Stimulated activated CD4-positive, alpha-beta T cell treated with anti-CD3 and anti-CD28 coated beads, TNF-alpha, amount 100 ng/mL, for 24 hours (primary cell): ENCODE measurements at places on chromosomes 2 and 18.

DNA sequence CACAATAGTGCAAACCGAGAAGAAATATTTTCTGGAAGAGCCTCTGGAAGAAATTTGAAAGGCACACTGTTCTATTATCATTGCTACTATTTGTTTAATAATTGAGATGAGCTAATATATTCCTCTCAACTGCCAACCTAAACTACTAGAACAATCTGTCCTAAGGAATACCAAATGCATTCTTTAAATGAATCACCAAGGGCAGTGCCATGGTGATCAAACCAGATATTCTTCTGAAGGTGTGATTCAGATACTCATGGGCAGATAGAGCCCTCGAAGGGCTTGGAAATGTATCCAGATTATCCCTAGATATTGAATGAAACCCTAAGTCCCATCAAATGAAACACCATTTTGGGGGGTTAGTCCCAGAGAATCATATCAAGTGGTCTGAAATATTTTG is 76.6 kb downstream of the FIGN start:
- no peak for DNase-seq

DNA sequence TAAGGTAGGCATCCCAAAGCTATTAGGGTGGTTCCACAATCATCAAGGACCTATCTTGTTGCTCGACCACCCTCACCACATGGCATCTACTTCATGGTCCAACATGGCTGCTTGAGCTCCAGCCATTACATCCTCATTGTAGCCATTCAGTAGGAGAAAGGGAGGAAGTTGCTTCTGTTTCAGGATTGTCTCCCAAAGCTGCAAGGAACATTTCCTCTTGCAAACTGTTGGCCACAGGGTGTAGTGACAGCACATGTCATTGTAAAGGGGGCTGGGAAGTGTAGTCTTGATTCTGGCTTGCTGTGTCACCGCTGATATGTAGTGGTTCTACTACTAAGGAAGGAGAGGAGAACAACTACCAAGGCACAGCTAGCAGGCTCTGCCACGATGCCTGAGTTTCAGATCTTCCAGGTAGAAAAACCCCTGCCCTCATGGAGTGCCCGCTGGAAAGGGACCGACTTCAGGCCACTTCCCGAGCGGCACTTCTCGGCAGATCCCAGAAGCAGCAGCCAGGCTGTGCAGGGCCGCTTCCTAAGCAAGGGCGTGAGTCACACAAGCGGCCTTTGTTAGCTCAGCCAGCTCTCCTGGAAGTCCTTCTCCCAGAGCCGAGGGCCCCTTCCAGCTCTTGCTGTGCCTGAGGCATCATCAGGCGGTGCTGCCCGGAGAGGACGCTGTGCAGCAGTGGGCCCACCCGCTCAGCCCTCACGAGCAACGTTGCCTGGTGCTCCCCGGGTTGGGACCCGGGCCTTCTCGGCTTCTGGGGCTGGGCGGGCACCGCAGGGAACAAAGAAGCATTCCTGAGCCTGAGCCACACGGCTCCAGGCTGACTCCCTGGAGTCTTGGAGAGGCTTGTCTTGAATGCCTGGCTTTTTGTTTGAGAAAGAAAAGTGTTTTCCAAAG is 58.2 kb downstream of the HS6ST1 start:
- no peak for DNase-seq

DNA sequence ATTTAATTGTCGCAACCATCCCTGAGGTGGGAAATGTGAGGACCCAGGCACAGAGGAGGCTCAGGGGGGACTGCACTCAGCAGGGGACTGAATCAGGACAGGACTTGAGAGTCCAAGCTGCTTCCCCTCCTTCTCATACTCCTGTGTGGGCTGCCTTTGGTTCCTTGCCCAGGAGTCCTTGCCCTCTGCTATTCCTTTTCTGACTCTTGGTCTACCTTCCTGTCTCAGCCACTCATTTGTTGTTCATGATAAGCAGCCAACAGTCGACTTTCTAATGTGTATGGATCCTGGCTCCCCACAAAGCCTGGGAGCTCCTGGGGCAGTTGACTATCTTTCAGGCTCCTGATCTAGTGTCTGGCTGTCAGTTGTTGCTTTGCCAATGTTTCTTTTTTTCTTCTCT is 28.3 kb downstream of the GATA6 start:
- no peak for DNase-seq

GRCh38 chr18:45222180-45222579 is 393.1 kb upstream of the SLC14A2 start:
- DNase-seq: no peak

- no peak for DNase-seq
Measured at GRCh38 chr2:72917877-72918553, 696 bp downstream of the EMX1 start.

- DNase-seq: no peak
Measured at GRCh38 chr18:74528478-74528877, 5.8 kb upstream of the CNDP1 start.

GRCh38 chr2:212843409-212844199 is 305.0 kb upstream of the ERBB4 start:
- no peak for DNase-seq

- no peak for DNase-seq
Measured at GRCh38 chr2:141048951-141049350, 1081.9 kb downstream of the LRP1B start.

DNA sequence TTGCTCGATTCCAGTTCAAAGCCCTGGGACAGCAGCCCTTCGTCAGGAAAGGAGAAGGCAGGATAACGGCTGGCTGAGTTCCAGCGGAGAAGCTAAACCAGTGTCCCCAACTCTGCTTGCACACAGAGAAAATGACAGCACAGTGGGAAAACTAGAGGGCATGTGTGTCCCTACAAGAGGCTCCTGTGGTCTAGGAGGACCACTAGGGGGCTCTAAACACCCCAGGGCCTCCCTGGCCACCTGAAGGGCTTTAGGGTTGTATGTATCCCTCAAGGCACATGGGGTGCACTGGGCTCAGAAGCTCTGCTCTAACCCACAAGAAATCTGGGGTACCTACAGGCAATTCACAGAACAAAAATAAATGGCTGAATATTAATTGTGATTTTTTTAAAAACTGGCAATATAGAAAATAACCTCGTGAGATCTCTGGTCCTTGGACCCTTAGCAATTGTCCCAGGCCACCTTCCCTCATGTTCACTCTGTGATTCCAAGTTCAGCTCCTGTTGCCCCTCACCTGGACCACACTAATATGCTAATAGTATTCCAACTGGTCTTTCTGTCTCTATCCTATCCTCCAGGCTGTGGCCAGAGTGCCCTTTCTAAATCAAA is 17.5 kb downstream of the STAT1 start:
- no peak for DNase-seq

- no peak for DNase-seq
Measured at GRCh38 chr2:69578198-69578540, 65.4 kb downstream of the AAK1 start.

GRCh38 chr2:219272356-219272755 is 6.8 kb upstream of the DNAJB2 start:
- DNase-seq: no peak

DNA sequence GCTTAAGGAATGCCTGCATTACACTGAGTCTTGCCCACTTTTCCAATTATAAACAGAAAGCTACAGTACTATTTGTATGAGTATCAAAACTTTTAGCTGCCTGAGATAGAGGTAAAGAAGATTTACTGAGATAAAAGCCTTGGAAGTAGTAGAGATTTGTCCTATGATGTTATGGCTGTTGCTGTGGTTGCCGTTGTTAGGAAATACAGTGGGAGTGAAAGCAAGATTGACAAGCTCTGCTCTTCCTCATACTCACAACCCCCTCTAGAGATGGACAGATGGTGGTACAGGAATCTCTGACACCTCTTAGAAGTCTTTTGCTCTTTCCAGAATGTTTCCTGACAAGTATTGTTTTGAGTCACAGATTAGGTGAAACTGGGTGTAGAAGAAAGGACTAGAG is 242.5 kb downstream of the RPIA start:
- DNase-seq: no peak

DNA sequence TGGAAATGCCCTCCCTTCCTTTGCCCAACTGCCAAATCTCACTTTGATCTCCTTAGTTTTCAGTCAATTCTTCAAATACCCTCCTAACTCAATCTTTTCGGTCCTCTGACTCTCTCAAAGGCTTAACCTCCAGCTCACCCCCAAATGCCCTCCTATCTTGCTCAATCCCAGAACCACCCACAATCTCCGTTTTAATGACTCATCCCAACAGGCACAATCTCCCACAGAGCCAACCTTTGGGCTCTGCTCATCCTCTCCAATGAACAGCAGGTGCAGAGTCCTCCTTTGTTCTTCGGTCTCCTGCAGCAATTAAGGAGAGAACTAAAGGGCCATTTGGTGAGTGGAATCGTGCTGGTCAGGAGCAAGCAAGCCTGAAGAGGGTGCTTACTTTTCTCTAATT is 366.1 kb upstream of the CRIM1 start:
- DNase-seq: no peak

DNA sequence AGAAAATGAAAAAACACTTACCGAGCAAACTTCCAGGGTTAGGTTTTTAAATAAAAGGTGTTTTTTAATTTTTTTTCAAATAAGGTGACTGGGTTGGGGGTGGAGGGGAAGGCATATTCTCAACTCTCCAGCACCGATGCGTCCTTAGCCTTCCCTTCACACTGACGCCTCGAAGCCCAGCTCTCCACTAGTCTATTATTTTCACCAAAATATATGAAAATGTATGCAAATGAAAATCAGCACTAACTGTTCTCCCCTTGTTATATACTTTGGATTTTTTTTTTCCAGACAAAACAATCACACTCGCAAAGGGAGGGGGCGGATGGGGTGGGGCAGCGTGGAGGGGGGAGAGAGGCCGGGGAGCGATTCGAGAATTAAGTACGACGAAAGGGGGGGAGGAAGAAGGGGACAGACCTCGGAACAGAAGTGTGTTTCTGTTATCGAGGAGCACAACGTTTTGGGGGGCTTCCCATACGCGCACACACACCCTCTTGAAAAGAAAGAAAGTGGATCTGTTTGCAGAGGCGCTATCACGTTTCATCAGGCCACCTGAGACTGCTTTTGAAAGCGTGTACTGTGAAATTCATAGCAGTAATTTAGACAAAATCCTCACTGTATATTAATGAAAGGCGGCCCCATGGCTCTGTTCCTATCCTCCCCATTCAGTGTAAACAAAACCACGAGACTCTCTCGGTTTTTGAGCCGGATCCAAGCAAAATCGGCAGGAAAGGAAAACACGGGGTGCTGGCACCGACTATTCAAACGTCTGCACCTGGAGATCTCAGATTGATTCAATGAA is 2.4 kb upstream of the POU3F3 start:
- DNase-seq: no peak

DNA sequence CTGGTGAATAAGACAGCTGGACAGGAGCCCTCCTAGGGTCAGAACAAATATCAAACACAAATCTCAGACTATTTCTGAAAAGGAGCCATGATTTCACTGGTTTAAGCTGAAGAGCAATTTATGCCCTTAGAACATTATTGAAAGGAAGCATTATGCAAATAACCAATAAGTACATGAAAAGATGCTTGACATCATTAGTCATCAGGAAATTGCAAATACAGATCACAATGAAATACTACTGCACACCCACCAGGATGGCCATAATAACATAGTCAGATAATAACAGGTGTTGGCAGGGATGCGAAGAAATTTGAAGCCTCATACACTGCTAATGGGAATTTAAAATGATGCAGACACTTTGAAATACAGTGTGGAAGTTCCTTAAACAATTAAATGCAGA is 176.4 kb upstream of the RAB6C start:
- no peak for DNase-seq

- no peak for DNase-seq
Measured at GRCh38 chr2:16111838-16112210, 171.5 kb downstream of the MYCN start.

DNA sequence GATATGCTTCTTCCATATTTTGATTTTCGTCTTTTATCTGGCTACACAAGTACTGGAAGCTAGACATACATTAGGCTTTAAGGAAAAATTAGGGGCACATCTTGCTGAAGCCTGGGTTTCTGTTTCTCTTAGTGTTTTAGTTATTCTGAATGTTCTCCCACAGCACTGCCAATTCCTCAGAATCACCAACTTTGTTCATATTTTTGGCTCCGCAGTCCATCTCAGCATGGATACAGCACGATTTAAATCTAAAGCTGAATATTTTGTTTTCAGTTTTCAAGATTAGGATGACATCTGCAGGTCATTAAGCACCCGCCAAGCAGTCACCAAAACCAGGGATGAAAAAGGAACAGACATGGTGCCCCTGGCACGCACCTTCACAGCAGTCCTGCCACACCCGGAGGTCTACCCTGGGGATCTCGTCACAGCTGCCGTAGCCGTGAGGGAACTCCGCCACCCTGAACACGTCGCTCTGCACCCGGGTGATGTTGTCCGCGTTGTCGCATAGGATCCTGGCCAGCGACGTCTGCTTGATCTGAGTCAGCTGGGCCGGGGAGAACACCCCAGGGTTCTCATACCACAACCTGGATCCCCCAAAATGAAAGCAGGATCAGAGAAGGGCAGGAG is 101.2 kb downstream of the PXDN start:
- DNase-seq: no peak

GRCh38 chr2:165637396-165637795 is 156.7 kb downstream of the GALNT3 start:
- no peak for DNase-seq

DNA sequence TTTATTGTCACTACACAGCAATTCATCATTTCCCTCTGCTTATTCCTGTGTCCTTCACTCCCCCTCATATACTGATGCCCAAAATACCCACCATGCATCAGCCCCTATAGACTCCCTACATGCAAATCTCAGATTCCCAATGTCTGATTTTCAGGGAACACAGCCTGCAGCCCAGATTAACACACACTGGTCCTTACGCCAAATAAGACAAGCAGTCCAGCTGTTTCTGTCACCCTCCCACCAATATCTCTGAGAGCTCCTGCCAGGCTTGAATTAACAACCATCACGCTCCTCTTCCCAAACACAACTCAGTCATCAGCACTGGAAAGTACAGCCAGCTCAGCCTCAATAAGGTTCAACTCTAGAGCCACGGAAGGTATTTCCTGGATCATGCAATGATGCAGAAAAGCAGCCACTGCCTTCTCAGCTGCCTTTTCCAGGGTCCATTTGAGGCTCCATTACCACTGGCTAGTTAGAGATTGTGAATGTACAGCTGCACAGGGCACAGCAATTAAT is 39.0 kb upstream of the SLC35F5 start:
- no peak for DNase-seq

- DNase-seq: no peak
Measured at GRCh38 chr2:36425608-36426355, 70.2 kb downstream of the CRIM1 start.

- no peak for DNase-seq
Measured at GRCh38 chr2:155662224-155662623, 670.3 kb downstream of the NR4A2 start.

- DNase-seq: no peak
Measured at GRCh38 chr2:142952793-142953494, 75.5 kb downstream of the KYNU start.

DNA sequence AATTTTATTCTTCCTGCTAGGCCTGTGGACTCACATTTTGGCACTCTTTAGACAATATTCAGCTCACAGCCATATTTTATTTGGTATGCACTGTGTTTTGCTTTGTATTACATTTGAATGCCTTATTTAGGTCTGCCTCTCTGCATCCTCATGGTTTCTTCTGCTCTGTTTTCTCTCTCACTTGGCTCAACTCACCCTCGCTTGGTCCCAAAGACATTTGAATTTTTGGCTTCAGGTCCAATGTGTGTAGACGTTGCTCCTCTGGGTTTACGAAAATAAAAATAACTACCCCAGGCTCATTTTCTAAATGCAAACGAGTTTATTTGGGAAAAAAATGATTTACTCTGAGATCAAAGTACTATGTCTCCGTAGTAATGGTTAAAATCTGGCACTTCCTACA is 91.1 kb upstream of the REG3A start:
- no peak for DNase-seq
